ENCODE measurements at places on chromosomes 12 and 14.

GRCh38 chr14:23569443-23570151, 2.0 kb upstream of the AP1G2 start:
- peak; percentile 27 for DNase-seq

GRCh38 chr12:61993734-61994345, 266.4 kb upstream of the USP15 start:
- DNase-seq, result peak; percentile 25

GRCh38 chr12:68962877-68963855, 30.2 kb upstream of the CPM start:
- DNase-seq, result no peak

GRCh38 chr12:79690638-79691510, at the start of gene PAWR:
PAWR (minus strand) TSS chr12:79690964; CDS start chr12:79690244, 720 bp downstream.
- DNase-seq, result peak; percentile 81

DNA sequence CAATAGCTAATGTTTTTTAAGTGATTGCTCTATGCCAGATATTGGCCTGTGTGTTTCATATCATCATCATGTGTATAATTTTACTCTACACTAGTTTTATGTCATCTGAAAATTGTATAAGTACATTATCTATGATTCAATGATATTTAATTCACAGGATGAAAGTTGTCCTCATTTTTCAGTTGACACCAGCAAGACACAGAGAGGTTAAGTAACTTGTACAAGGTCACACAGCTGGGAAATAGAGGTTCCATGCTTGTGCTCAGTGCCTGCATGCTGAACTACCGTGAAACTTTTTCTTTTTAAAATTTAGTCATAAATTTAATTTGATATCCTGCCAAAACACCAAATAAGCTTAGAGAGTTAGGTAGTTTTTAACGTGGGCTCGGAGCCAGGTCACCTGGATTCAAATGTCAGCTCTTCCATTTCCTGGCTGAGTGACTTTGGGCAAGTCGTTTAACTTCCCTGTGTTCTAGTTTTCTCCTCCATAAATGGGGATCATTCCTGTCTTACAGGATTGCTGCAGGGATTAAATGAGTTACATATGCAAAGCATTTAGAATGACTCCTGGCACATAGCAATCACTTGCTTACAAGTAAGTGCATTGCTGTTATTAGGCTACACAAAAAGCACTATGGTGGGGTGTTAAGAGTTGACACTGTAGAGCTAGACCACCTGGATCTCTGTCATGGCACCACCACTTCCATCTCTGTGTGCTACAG, 183.9 kb downstream of the ETV6 start:
- DNase-seq, result no peak

GRCh38 chr14:70468731-70469130, 16.8 kb downstream of the ADAM21 start:
- DNase-seq, result no peak

DNA sequence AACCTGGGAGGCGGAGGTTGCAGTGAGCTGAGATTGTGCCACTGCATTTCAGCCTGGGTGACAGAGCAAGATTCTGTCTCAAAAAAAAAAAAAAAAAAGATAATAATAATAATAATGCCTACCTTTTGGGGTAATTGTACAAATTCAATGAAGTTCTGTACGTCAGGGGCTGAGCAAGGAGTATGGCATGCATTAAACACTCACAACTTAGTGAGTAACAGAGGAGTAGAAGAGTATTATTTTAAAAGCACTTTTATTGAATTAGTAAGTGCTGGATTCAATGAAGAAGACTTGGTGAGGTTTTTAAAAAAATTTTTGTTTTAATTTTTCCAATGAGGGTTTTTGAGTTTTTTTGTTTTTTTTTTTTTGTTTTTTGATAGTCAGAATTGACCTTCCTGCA, 783.6 kb upstream of the TBX3 start:
- no peak for DNase-seq

- no peak for DNase-seq
Observed at GRCh38 chr12:51528852-51529650, 62.0 kb upstream of the SCN8A start.

DNA sequence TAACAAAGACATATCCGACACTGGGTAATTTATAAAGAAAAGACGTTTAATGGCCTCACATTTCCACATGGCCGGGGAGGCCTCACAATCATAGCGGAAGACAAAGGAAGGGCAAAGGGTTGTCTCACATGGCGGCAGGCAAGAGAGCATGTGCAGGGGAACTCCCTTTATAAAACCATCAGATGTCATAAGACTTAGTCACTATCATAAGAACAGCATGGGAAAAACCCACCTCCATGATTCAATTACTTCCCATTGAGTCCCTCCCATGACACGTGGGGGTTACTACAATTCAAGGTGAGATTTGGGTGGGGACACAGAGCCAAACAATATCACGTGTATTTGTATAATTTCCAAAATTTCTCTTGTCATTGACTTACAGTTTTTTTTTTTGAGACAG, 5.5 kb upstream of the LMNTD1 start:
- DNase-seq, result no peak

DNA sequence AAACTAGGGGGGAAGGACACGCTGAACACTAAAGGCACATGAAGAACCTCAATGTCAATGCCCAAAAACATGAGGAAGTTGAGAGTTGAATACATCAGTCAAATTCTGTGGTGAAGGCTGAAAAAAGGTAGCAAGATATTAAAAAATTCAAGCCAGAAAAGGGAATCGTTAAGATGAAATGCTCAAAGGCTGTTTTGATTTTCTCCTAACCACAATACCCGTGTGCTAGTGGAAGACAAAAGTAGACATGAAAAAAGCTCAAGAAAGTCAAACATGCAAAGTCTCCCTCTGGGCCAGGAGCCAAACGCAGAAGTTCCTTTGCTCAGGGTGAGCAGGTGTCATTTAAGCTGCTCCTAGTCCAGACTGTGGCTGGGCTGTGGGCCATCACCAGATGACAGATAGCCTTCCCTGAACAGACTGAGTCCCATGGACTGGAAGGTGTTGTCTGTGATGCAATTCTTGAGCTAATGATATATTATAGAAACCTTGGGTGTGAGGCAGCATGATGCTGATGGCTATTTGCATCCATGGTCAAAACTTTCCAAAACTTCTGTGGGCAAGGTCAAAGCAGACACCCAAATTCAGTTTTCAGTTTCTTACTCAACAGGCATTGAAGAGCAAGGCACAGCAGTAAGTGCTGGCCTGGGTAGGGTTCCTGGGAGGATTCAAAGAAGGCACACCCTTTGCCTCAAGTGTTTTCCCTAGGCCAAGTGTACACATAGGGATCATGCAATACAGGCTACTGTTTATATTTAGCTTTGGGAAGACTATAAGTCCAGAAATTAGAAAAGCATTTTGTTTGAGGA, 81.6 kb downstream of the MYRFL start:
- DNase-seq, result no peak

- DNase-seq, result no peak
Observed at GRCh38 chr12:58988643-58989344, 68.5 kb upstream of the LRIG3 start.

DNA sequence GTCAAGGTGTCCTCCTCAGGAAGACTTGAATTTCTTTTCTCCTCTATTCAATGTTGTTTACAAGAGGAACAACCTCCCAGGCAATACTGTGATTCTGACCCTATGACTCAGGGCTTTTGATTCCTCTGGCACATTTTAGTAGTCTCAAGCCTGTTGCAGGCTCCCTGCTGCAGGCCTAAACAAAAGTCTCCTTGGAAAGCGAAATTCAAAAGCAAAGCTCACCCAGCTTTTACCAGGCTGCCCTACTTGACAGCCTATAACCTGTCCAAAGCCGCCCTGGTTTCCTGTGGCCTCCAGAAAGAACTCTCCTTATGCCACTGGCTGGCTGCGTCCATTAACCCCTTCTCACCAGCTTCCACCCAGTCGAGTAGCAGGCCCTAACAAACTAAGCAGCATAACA, 11.6 kb downstream of the FGD6 start:
- DNase-seq, result no peak

DNA sequence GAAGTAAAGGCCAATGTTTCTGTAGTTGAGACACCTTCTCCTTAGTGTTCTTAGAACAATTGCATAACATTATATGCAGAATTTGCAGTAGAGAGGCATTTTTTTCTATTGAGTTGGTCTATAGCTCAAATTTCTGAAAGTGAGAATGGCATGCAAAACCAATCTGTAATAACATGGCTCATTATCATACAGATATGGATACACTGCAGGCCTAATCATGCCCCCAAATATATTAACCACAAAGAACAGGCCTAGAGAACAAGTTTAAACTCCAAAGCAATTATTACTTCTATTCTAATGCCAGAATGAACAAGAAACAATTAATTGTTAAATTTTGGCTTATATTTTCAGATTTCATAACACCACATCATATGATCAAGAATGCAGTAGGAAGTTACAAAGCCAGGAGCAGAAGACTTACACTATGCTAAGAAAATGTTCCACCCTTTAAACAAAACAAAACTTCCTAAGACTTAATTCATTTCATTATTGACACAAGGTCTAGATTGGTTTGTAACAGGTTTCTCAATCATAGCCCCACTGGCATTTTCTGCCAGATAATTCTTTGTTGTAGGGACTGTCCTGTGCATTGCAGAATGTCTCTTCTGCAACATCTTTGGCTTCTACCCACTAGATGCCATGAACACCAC, 26.9 kb downstream of the TMTC1 start:
- no peak for DNase-seq

- DNase-seq, result no peak
Observed at GRCh38 chr14:53273671-53274072, 120.5 kb upstream of the DDHD1 start.

GRCh38 chr14:51999084-51999483, 9.7 kb downstream of the RTRAF start:
- no peak for DNase-seq

- peak; percentile 81 for DNase-seq
Observed at GRCh38 chr14:89618811-89619551, 201.9 kb upstream of the FOXN3 start.

DNA sequence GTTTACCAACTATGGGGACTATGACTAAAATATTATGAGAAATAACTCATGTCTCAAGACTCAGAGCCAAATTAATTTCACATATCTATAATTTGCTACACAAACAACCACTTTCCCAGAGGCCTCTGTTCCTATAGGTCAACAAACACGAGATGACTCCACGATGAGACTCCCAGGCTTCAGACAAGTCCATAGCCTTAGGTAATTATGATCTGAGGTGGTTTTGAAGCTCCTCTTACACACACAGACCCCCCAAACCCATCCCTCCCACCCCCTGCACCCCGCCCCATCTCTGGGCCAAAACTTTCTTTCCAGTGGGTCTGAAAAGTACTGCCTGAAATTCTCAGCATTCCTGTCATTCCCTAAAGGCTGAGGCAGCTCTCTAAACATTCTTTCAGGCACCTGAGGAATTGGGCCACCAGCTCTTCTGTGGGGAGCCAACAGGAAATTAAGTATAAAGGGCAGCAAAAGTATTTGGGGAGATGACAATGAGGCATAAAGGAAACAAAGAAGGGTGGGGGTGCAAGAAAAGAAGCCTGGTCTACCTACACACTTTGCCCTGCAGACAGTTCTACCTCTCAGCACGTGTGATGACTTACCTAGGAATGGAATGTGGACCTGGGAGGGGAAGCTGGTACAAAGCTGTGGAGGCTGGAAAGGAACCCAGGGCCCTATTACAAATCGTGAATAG, 143.6 kb downstream of the PAWR start:
- DNase-seq, result no peak

Measured in HEK293T (cell line).